Activated CD8-positive, alpha-beta T cell treated with anti-CD3 and anti-CD28 coated beads for 36 hours (primary cell): ENCODE measurements at places on chromosomes 16 and 17.

- no peak for DNase-seq
Measured at GRCh38 chr17:491086-492021, 138.7 kb upstream of the RPH3AL start.

DNA sequence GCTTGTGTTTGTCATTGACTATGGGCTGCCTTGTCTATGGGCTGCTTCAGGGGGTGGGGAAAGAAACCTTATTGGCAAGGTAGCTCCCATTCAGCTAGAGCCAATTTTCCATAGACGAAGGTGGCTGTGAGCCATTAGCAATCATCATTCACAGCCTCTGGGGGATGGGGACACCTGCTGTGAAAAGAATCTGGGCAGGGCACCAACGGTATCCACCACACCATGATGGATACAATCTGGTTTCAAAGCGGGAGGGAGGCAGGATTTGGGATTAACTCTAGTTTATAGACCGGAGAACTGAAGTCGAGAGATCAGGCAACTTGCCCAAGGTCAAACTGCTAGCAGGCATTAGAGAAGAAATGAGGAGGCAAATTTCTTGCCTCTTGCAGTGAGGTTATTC, 182.3 kb downstream of the SHISA9 start:
- no peak for DNase-seq

- DNase-seq = peak; percentile 60
Measured at GRCh38 chr17:7632492-7632894, 2.6 kb downstream of the SHBG start.

- no peak for DNase-seq
Measured at GRCh38 chr16:72244853-72245252, 72.9 kb upstream of the PMFBP1 start.

DNA sequence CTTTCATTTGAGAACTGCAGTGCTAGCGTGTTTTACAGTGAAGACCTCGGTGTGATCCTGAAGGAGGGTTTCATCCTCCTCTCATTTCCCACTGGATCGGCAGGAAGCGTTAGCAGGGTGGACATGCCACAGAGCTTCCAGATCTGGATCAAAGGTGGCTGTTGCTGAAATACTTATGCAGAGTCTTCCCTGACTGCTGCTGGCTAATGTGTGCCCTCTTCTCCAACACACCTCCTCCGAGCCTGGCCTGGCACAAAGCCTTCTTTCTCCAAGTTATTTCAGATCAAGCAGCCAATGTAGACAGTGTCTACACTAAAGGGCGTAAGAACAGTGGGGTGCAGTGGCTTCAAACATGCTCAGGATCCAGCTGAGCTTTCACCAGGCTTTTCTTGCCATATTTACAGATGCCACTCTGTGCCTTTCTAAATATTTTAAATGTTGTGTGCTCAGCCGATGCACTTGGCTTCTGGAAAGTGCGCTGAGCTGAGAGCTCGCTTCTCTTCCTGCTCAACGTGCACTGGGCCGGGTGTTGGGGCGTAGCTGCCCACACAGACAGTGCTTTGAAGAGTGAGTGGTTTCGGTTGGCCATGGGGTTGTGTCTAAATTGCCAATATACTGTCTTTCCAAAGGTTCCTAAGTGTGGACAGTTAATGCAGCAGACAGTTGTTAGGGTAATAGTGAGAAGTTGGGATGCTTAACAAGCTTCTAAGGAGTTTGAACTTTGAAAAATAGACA, 2.1 kb downstream of the ZNF750 start:
- DNase-seq = no peak

DNA sequence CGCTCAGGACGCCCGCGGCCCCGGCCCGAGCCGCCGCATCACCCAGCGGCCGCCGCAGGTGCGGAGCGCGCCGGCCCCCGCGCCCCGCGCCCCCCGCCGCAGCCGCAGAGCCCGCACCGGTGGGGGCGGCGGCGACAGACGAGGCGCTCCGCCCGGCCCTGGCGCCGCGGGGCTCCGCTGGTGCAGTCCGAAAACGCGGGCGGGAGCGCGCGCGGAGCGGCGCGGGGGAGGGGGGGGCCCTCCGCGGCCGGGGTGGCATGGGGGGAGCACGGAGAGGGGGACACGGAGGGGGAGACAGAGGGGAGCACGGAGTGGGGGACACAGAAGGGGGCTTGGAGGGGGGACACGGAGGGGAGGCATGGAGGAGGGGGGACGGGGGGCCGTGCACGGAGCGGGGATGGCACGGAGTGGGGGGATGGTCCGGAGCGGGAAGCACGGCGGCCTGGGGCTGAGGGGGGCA, at the start of gene AATK:
Gene AATK (minus strand): TSS at position 189 of the 460 bp plus-strand sequence. CDS start 229 bp downstream, outside the sequence.
- no peak for DNase-seq

GRCh38 chr17:78264590-78264989, 33.2 kb downstream of the TMEM235 start:
- DNase-seq = no peak

GRCh38 chr16:49575346-49576172, 202.0 kb downstream of the C16orf78 start:
- DNase-seq = no peak

- peak; percentile 76 for DNase-seq
Measured at GRCh38 chr17:31680126-31680525, 178.9 kb downstream of the COPRS start.

DNA sequence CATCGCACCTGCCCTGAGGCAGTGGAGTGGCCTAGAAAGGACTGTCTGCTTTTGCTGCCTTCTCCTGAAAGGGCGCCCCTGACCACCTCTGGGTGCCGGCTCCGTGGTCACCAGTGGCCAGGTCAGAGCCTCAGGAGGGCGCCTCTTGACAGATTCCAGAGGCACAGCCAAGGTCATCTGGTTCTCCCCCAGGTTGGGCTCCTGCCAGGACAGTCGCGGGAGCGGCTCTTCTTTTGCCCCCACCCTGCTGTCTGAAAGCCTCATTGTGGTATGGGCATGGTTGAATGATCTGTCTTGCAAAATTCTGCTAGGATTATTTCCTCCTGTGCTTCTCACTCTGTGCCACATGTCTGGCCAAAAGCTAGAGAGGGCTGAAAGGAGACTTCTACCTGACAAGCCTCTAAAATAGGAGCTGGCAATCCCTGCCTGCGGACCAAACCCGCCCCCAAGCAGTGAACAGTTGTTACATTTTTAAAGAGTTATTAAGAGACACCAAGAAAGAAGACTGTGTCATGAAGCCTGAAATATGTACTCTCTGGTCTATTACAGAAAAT, 82.8 kb downstream of the SNX29 start:
- no peak for DNase-seq

- DNase-seq = no peak
Measured at GRCh38 chr17:55822028-55822427, 71.2 kb downstream of the PCTP start.

GRCh38 chr17:11991461-11991860, 5.8 kb downstream of the ZNF18 start:
- no peak for DNase-seq
